PC-9 (cell line): ENCODE measurements at places on chromosomes 4 and X.

GRCh38 chr4:151304226-151304625 is 21.2 kb downstream of the SH3D19 start:
- H3K4me1 ChIP-seq = no peaks in the 10 kb centered on the region
- DNase-seq = no peak
- 0 out of 2 replicates have a peak, but pooled peaks cover 3% of the 10 kb centered on the region for H3K36me3 ChIP-seq
- no peaks in the 10 kb centered on the region for H3K27me3 ChIP-seq
- no peak overlapping the region for H3K4me3 ChIP-seq

GRCh38 chrX:112935029-112935428 is 94.4 kb upstream of the AMOT start:
- H3K4me1 ChIP-seq = no peaks in the 10 kb centered on the region
- DNase-seq = no peak
- no peaks in the 10 kb centered on the region for H3K36me3 ChIP-seq
- no peaks in the 10 kb centered on the region for H3K27me3 ChIP-seq
- H3K4me3 ChIP-seq = no peak overlapping the region

- H3K27ac ChIP-seq = no peak overlapping the region
- no peaks in the 10 kb centered on the region for H3K36me3 ChIP-seq
- H3K27me3 ChIP-seq = no peaks in the 10 kb centered on the region
- H3K4me3 ChIP-seq = no peak overlapping the region
- H3K4me1 ChIP-seq = no peaks in the 10 kb centered on the region
These were observed 19.4 kb upstream of the RELL1 start for GRCh38 chr4:37705571-37705970.

DNA sequence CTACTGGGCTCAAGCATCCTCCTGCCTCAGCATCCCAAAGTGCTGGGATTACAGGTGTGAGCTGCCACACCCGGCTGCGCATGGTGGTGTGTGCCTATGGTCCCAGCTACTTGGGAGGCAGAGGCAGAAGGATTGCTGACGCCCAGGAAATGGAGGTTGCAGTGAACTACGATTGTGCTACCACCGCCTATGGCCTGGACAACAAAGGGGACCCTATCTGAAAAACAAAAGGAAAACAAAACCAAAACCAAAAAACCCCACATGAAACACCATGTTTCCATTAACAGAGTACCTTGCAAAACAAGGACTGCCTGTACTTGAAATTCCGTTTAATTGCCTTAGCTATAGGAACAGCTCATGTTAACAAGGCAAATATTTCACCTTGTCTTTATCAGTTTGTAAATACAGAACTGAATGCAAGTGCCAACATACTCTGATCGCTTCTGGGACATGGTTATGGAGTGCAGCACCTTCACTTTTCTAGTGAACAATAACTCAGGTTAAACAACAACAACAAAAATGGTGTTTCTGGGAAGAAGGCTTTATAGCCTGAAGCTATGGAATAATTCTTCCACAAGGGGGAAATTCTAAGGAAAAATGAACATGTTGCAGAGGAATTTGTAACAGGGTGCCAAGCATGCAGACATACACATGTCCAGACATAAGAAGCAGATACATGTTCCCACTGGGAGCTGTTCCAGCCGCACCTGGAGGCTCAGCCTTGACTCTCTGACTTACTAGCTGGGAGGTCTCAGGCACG is 73.2 kb upstream of the STS start:
- DNase-seq = no peak
- no peaks in the 10 kb centered on the region for H3K4me1 ChIP-seq
- no peak overlapping the region for H3K27ac ChIP-seq
- H3K4me3 ChIP-seq = no peak overlapping the region
- peaks cover 5% of the 10 kb centered on the region; the same call in 1 of the 2 replicates for H3K36me3 ChIP-seq

DNA sequence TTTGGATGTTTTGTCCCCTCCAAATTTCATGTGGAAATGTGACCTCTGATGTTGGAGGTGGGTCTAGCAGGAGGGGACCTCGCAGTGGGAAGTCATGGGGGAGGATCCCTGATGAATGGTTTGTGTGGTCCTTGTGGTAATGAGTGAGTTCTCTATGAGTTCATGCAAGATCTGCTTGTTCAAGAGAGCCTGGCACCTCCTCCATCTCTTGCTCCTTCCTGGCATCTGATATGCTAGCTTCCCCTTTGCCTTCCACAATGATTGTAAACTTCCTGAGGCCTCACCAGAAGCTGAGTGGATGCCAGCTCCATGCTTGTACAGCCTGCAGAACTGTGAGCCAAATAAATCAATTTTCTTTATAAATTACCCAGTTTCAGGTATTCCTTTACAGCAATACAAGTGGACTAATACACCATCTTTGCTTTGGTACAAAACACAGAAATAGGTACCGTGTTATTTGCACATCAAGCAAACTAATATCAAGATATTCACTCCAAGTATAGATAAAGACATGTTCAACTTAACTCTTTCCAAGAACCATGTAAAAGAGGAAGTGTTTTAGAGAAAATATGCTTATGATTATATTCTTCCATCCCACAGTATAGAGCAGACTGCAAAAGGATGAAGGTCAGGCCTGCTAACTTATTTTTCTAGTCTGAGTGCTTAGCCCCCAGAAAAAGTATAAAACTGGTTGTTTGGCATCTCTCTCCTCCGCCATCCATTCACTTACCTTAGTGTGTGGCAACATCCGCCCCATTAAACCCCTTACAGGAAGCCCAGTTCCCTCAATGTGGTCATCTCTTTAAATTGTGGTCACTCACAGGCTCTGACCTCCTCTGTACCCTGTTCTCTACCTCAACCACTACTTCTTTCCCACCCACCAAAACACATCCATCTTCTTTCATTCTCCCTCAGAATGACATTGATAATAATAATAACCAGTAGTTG is 6.7 kb downstream of the ARAP2 start:
- H3K4me1 ChIP-seq = peaks cover 16% of the 10 kb centered on the region
- H3K27ac ChIP-seq = no peak overlapping the region
- H3K4me3 ChIP-seq = no peak overlapping the region
- no peaks in the 10 kb centered on the region for H3K27me3 ChIP-seq
- 0 out of 2 replicates have a peak, but pooled peaks cover 7% of the 10 kb centered on the region for H3K36me3 ChIP-seq

DNA sequence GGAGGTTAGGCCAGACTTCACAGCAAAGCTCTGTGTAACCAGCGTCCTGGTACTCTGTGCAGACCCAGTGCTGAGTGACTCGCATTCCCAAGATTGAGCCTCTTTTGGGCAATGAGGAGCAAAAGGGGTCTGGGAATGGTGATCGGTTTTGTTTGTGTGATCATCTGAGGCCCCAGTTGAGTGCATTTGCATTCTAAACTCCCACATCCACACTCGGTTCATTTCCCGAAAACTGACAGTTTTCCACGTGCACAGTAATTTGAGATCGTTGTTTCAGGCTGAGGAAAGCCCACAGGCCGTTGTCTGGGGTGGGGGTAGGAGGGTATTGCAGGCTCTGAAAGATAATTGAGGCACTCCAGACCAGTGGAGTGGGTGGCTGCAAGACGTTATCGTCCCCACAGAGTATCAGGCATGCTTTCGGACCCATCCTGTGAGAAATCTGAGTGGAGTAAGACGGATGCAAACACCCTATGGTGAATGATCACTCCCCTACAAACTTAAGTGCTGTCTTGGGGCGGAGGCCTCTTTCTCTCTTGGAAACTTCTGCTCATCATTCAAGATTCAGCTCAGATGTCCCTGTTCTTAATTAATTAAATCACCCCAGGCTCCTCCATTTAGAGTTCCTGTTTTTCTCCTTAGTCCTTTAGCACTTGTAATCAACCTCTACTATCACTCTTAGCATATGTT is 96.1 kb downstream of the AFF1 start:
- H3K4me3 ChIP-seq = no peak overlapping the region
- no peak for DNase-seq
- no peak overlapping the region for H3K27ac ChIP-seq
- no peaks in the 10 kb centered on the region for H3K36me3 ChIP-seq
